Natural killer cell (primary cell): ENCODE measurements at places on chromosomes 11 and 22. TPM values are rescaled to one million over a fixed set of nuclear protein-coding genes. Genes with fewer than 3 reads are reported as not detected.

DNA sequence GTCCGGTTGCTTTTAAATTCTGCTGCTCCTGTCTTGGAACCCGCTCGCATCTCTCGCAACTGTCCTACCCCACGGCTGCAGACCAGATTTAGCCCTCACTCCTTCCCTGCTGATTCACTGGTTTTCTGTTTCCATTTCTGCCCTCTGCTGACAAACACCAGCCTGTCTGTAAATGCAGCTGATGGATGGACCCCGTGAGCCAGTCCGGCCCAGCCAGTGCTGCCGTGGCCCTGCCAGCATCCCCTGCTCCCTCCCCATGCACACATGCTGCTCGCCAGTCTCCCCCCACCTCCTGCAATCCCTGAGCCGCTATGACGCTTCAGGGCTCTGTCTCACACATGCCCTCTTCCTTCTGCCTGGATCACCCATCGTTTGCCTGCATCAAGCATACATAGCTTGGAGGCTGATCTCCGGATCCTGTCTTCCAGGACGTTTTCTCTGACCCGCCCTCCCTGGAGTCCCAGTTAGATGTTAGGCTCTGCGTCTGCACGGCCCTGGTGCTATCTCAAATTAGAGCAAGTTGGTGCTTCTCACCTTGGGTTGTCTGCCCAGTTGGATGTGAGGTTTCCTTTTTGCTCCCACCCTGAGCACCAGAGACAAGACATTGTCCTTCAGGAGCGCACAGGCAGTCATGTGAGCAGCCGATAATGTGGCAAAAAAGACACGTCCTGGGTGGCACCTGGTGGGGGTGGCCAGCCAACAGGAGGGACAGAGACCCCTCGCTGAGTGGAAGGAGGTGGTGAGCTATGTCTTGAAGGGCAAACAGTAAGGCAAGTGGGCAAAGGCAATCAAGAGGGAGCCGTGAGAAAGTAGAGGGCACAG lies 4.3 kb upstream of the ACR start:
- no peak for DNase-seq
- H3K4me1 ChIP-seq = no peaks in the 10 kb centered on the region
- H3K27me3 ChIP-seq = no peaks in the 10 kb centered on the region

Gene FAM180B
- total RNA-seq = not detected

DNA sequence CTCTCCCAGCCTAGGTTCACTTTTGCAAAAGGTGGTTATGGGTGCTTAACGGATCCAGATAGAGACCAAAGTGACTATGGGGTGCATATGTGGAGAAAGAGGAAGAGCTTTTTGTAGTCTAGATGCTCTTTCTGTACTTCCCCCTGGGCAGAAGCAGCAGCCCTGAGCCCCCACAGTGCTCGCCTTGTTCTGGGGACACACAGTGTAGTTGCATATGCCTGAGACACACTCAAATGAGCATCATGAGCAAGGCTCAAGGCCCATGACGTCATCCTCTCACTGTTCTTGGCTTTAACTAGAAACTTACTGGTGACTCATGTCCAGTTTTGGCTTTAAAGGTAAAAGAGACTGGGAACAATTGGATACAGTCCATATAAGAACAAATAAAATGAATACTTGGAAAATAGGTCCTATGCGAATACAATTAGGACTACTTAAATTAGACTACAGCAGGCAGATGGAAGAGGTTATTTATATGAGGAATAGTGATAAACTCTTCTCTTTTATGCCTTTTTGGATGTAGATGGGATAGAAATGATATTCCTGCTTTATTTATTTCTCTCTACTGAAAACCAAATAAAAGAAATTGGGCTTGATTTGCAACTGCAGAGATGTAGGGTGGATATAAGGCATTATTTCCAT lies 20.1 kb upstream of the PEX26 start:
- no peak for DNase-seq
- H3K36me3 ChIP-seq = no peaks in the 10 kb centered on the region
- peaks cover 6% of the 10 kb centered on the region for H3K4me1 ChIP-seq
- H3K27ac ChIP-seq = peak overlapping the region; percentile 80
- no peak overlapping the region for H3K4me3 ChIP-seq

DNA sequence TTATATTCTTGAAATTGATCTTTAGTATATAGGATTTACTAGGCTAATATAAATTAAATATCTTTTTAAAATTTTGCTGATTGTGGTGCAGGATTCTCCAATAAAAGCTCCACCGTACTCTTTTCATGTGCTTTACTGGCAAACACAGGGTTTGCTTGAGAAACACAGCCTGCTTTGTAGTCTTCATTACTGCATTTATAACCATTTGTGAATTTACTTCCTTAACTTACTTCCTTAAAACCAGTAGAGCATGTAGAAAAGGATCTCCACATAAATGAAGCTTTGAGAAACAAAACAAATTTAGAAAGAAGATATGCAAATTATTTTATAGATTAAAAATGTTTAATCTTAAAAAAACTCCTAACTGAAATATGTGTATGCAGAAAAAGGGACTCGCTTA lies 28.8 kb downstream of the SWAP70 start:
- peak overlapping the region; percentile 38 for H3K27ac ChIP-seq
- H3K4me3 ChIP-seq = no peak overlapping the region
- H3K36me3 ChIP-seq = peaks cover 11% of the 10 kb centered on the region

DNA sequence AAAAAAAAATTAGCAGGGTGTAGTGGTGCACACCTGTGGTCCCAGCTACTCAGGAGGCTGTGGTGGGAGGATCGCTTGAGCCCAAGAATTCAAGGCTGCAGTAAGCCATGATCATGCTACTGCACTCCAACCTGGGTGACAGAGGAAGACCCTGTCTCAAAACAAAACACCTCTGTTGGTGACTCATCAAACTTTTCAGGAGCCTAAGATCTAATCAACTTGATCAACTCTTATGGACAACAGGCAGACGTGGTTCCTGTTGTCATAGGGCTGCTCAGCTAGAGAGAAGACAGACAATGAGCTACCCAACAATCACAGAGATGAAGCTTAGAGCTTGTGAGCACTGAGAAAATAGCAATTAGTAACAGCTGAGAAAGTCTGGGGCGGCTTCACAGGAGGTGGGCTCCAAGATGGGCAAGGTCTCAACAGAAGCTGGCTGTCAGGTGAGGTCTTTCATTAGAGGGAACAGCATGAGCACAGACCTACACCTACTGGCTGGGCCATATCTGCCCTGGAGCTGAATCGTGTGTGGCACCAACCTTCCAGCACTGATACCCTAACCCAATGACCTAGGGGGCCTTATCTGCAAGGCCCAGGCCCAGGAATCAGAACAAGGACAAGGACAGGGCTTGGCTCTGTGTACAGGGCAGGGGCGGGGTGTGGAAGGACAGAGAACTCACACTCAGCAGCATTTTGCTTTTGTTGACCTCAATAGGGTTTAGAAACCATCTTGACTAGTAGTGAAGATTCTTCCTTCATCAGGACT lies 7.2 kb upstream of the UCP3 start:
- H3K4me1 ChIP-seq = peaks cover 65% of the 10 kb centered on the region
- peaks cover 5% of the 10 kb centered on the region for H3K36me3 ChIP-seq
- no peak for DNase-seq

Gene PTPRCAP
- total RNA-seq = 269 TPM

GRCh38 chr11:1521382-1522080 lies 35.0 kb upstream of the MOB2 start:
- DNase-seq = peak; percentile 43
- H3K4me1 ChIP-seq = peaks cover 62% of the 10 kb centered on the region
- no peaks in the 10 kb centered on the region for H3K36me3 ChIP-seq
- H3K4me3 ChIP-seq = no peak overlapping the region
- no peak overlapping the region for H3K27ac ChIP-seq

- H3K4me3 ChIP-seq = no peak overlapping the region
- no peak for DNase-seq
- H3K36me3 ChIP-seq = no peaks in the 10 kb centered on the region
- no peaks in the 10 kb centered on the region for H3K4me1 ChIP-seq
- no peak overlapping the region for H3K27ac ChIP-seq
Observed at GRCh38 chr22:35749808-35750207, 32.1 kb downstream of the APOL5 start.

- peak overlapping the region; percentile 6 for H3K4me3 ChIP-seq
- peak; percentile 4 for DNase-seq
- H3K4me1 ChIP-seq = peaks cover 53% of the 10 kb centered on the region
Observed at GRCh38 chr11:65131895-65132237, 2.5 kb downstream of the SYVN1 start.

Gene YPEL4
- total RNA-seq = 1.2 TPM

GRCh38 chr22:37558815-37559214 lies 1.5 kb upstream of the CDC42EP1 start:
- DNase-seq = no peak
- H3K4me1 ChIP-seq = peaks cover 26% of the 10 kb centered on the region
- H3K27me3 ChIP-seq = peaks cover 29% of the 10 kb centered on the region
- H3K4me3 ChIP-seq = no peak overlapping the region
- H3K36me3 ChIP-seq = no peaks in the 10 kb centered on the region

GRCh38 chr11:132714859-132715440 lies 817.4 kb downstream of the OPCML start:
- no peak for DNase-seq
- H3K27me3 ChIP-seq = no peaks in the 10 kb centered on the region
- H3K4me1 ChIP-seq = peaks cover 22% of the 10 kb centered on the region
- H3K36me3 ChIP-seq = no peaks in the 10 kb centered on the region

DNA sequence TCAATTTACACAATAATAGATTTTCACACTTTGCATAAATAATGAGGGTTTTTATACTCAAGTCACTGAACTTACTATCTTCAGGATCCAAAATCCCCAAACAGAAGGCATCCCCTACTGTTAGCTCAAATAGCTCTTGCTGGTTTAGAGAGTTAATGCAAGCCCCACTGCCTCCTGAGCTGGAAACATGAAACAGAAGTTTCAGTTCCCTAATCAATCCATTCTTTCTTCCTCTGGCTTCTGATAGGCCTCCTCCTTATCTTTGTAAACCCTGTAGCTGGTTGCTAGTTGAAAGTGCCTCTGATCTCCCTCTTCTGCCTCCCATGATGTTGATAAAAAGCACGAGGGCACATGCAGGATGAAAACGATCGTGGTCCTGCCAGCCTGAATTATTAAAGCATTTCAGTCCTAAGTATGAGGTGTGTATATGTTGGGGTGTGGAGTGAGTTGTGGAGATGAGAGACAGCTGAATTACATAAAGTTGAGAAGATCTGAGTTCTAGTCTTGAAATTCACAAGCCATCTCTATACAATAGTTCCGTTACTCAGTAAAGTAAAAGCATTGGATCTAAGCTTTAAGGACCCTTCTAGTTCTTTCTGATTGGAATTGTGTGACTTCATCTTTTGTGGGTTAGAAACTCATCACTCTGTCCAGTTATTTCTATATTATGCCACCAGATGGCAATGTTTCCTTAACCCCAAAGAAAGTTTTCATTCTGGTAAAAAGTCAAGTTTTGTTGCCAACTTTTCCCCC lies 35.0 kb upstream of the EHF start:
- no peak for DNase-seq
- peaks cover 5% of the 10 kb centered on the region for H3K27me3 ChIP-seq
- no peak overlapping the region for H3K27ac ChIP-seq
- H3K4me1 ChIP-seq = no peaks in the 10 kb centered on the region

Gene PLA2G6
- 167 TPM for total RNA-seq

DNA sequence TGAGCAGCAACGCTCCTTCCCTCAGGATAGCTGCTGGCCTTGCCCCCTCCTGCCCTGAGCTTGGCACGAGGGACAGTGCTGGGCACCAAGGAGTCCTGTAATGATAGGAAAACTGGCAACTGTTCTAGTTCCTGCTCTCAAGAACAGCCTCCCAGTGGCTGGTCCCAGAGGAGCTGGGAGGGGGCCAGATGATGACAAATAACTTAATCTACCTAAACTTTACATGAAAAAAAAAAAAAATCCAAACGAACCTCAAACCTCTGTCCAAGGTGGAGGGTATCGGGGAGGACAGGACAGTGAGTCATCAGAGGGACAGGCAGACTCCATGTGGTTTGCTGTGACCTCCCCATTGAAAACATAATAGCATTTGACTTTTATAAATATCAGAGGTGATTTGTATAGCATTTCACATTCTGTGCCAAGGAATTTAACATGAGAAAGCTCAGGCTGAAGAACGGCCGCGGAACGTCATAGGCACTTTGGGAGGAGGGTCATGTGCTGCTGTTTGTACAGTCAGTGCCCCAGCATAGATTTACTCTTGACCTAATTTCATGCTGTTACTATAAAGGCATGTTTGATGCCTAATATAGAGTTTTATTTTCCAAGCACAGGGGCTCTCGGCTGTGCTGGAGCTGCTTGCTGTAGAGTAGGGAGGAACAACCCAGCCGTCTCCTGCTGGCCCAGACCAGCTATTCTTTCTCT lies 98.2 kb upstream of the NNMT start:
- H3K4me1 ChIP-seq = peaks cover 43% of the 10 kb centered on the region
- no peak for DNase-seq
- peak overlapping the region; percentile 21 for H3K27ac ChIP-seq
- H3K27me3 ChIP-seq = no peaks in the 10 kb centered on the region

Gene MAPK8IP1
- 13.9 TPM for total RNA-seq

Gene RIMBP3B
- 0.14 TPM for total RNA-seq

DNA sequence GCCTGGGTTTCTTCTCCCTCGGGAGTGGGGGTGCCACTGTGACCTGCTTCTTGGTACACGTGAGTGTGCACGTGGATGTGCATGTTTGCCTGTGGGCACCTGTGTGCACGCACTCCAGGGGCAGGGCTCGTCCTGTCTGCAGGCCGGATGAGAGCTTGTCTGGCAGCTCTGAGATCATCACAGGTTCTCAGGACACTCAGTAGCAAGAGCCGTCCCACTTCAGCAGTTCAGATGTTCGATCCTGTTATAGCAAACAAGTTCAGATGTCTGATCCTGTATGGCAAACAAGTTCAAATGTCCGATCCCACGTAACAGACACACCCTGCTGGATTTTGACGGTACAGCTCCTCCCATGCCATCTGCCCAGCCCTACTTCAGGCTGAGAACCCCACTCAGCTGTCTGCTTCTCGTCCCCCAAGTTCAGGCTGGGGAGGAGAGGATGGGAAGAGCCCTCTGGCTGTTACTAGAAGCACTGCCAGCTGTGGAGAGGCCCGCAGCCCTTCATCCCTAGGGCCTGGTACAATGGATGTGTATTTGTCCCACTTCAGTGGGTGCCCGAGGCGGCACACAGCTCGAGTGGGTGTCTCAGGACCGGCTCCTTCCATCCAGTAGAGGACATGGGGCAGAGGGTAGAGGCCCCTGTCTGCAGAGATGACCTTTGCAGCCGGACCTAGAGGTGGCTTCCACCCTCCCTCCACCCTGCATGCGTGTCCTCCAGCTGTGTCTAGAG lies 1126.9 kb downstream of the BRD1 start:
- no peak overlapping the region for H3K27ac ChIP-seq
- H3K36me3 ChIP-seq = no peaks in the 10 kb centered on the region
- H3K27me3 ChIP-seq = no peaks in the 10 kb centered on the region
- H3K4me3 ChIP-seq = no peak overlapping the region

GRCh38 chr11:7499081-7499480 lies 13.8 kb downstream of the OLFML1 start:
- no peaks in the 10 kb centered on the region for H3K36me3 ChIP-seq
- no peaks in the 10 kb centered on the region for H3K27me3 ChIP-seq
- no peak for DNase-seq
- H3K4me1 ChIP-seq = peaks cover 4% of the 10 kb centered on the region
- no peak overlapping the region for H3K4me3 ChIP-seq

Gene CEP126
- 8.5 TPM for total RNA-seq

GRCh38 chr11:109140857-109141515 lies 281.0 kb upstream of the C11orf87 start:
- no peaks in the 10 kb centered on the region for H3K27me3 ChIP-seq
- H3K4me3 ChIP-seq = no peak overlapping the region
- no peak for DNase-seq
- H3K4me1 ChIP-seq = no peaks in the 10 kb centered on the region
